ENCODE measurements at places on chromosomes 1 and 21. TPM values are rescaled to one million over a fixed set of nuclear protein-coding genes. Genes with fewer than 3 reads are reported as not detected.
A peak's percentile ranks its signal among the peaks of the same experiment; 100 is the strongest.

DNA sequence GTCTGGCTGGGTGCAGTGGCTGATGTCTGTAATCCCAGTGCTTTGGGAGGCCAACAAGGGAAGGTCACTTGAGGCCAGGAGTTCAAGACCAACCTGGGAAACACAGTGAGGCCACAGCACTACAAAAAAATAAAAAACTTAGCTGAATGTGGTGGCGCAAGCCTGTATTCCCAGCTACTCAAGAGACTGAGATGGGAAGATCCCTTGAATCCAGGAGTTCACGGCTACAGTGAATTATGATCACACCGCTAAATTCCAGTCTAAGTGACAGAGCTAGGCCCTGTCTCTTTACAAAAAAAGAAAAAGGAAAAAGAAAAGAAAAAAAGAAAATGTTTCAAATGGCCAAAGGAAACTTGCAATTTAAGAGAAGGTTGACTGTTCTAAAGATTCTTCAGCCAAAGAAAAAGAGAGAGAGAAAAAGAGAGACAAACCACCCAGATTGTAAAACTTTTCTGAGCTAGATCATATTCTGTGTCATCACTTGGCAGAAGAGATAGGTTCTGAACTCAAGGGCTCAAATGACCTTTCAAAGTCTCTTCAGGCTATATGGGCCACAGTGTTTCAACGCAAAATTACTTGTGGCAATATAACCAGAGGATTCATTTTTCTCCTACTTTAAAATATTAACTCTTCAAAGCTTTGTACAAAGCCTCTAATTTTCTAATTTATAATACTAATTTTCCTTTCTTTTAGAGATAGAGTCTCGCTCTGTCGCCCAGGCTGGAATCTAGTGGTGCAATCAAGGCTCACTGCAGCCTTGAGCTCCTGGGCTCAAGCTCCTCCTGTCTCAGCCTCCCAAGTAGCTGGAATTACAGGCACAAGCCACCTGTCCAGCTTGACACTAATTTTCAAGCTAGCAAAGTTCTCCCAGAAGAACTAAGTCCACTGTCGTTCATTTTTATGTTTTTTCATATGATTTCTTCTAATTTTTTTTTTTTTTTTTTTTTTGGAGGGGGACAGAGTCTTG lies 20.5 kb downstream of the ARID4B start:
- peaks cover 18% of the 10 kb centered on the region for H3K4me1 ChIP-seq
- peak overlapping the region; percentile 1 for H3K27ac ChIP-seq
- H3K27me3 ChIP-seq: no peaks in the 10 kb centered on the region
- peaks cover 2% of the 10 kb centered on the region for H3K36me3 ChIP-seq
- DNase-seq: no peak

- peak; percentile 96 for DNase-seq
- H3K4me3 ChIP-seq: peak overlapping the region; percentile 30
- H3K4me1 ChIP-seq: peaks cover 7% of the 10 kb centered on the region
Measured at GRCh38 chr21:45950740-45951515, 30.6 kb upstream of the COL6A1 start.

GRCh38 chr1:238306411-238306810 lies 415.7 kb upstream of the ZP4 start:
- no peak overlapping the region for H3K27ac ChIP-seq
- H3K27me3 ChIP-seq: no peaks in the 10 kb centered on the region
- DNase-seq: no peak
- no peaks in the 10 kb centered on the region for H3K36me3 ChIP-seq
- H3K4me1 ChIP-seq: no peaks in the 10 kb centered on the region

- H3K27me3 ChIP-seq: no peaks in the 10 kb centered on the region
- H3K27ac ChIP-seq: no peak overlapping the region
- H3K4me3 ChIP-seq: no peak overlapping the region
- H3K36me3 ChIP-seq: no peaks in the 10 kb centered on the region
Measured at GRCh38 chr1:28132171-28133167, 44.0 kb downstream of the PTAFR start.

- H3K27me3 ChIP-seq: no peaks in the 10 kb centered on the region
- H3K27ac ChIP-seq: no peak within 1 kb of the TSS
- no peak within 1 kb of the TSS for H3K4me3 ChIP-seq
- DNase-seq: no peak
Measured at GRCh38 chr1:173603056-173603591, at the start of gene SLC9C2. TSS of gene SLC9C2 (minus strand) at chr1:173603072. CDS start at chr1:173601776, 1,296 bp downstream.

GRCh38 chr1:11466416-11466815 lies 12.5 kb upstream of the DISP3 start:
- H3K4me3 ChIP-seq: no peak overlapping the region
- peak; percentile 30 for DNase-seq
- no peaks in the 10 kb centered on the region for H3K4me1 ChIP-seq
- H3K27me3 ChIP-seq: no peaks in the 10 kb centered on the region

The MFAP2 gene
- 72.2 TPM for total RNA-seq

The HRNR gene
- total RNA-seq: not detected

The LCE3D gene
- total RNA-seq: not detected

DNA sequence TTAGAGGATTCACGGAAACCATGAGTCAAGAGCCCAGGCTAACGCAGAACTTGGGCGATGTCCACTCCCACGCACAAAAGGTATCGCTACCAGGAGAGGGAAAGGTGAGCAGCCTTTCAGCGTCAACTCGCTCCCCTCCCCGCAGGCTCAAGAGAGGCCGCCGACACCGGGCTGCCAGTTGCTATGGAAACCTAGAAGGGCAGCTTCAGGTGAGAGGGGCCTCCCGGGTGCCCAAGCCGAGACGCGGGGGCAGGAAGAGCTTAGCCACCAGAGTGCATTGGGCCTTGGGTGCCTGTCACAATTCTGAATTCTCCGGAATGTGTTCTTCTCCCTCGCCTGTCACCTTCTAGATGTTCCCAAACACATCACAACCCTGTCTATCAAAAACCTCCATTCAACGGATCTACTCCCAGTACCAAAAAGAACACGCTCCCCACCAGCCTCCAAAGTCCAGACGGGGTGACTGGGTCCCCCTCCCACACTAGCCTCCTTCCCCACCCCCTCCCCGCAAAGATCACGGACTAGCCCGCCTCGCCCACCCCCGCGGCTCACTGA lies 694 bp downstream of the MEAF6 start:
- H3K4me1 ChIP-seq: peaks cover 18% of the 10 kb centered on the region
- peak overlapping the region; percentile 21 for H3K27ac ChIP-seq
- peak; percentile 75 for DNase-seq
- H3K4me3 ChIP-seq: peak overlapping the region; percentile 91
- peaks cover 27% of the 10 kb centered on the region for H3K36me3 ChIP-seq

- no peaks in the 10 kb centered on the region for H3K36me3 ChIP-seq
- H3K4me3 ChIP-seq: no peak overlapping the region
- DNase-seq: no peak
- H3K27me3 ChIP-seq: peaks cover 8% of the 10 kb centered on the region
- no peaks in the 10 kb centered on the region for H3K4me1 ChIP-seq
- H3K27ac ChIP-seq: no peak overlapping the region
Measured at GRCh38 chr1:48026275-48026674, 29.1 kb upstream of the TRABD2B start.

The RHD gene
- not detected for total RNA-seq
